C1 segment of cervical spinal cord (tissue), 14 donors: ENCODE measurements at places on chromosomes 1 and 21.

DNA sequence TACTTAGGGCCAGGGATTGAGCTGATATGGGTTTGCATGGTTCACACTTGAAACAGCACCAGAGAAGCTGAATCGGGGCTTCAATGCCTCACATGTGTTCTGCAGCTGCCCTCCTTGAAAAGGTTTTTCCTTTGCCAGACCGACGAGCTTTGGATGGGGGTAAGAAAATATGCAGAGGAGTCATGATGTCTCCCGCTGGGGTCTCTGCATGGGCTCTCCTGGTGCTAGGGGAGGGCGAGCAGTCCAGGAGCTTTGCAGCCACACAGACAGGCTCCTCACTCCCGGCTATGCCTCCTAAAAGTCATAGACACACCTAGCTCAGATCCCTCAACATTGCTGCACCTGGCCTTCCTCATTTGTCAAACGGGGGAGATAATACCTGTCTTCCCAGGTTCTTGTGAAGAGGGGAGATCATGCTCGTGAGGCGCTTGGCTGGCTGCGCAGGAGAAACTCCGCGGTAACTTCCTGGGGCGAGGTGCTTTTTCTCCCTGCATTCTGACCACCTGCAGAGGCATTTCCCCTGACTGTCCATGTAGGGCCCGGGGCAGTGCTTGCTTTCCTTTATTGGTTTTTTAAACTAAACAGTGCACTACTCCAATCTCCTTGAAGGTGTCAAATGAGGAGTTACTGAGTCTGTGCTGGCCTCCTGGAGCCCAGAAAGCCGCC lies 112.4 kb downstream of the PLXNA2 start:
- DNase-seq, result no peak

DNA sequence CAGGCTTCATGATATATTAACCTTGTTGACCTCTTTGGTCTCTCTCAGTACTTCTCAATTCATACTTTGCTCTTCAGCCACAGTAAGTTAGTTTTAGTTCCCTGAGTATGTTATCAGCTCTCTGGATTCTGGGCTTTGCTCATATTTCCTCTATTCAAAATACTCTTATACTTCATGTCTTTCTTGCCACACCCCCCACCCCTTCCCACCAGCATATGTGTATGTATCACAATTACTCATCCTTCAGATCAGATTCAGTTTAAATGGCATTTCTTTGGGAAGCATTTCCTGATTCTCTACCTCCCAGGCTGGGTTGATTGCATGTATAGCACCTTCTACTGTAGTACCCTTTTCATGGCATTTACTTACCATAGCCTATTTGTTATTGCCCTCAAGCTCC lies 28.3 kb downstream of the SLC30A7 start:
- no peak for DNase-seq

GRCh38 chr1:182121787-182122186 lies 60.3 kb upstream of the ZNF648 start:
- no peak for DNase-seq

DNA sequence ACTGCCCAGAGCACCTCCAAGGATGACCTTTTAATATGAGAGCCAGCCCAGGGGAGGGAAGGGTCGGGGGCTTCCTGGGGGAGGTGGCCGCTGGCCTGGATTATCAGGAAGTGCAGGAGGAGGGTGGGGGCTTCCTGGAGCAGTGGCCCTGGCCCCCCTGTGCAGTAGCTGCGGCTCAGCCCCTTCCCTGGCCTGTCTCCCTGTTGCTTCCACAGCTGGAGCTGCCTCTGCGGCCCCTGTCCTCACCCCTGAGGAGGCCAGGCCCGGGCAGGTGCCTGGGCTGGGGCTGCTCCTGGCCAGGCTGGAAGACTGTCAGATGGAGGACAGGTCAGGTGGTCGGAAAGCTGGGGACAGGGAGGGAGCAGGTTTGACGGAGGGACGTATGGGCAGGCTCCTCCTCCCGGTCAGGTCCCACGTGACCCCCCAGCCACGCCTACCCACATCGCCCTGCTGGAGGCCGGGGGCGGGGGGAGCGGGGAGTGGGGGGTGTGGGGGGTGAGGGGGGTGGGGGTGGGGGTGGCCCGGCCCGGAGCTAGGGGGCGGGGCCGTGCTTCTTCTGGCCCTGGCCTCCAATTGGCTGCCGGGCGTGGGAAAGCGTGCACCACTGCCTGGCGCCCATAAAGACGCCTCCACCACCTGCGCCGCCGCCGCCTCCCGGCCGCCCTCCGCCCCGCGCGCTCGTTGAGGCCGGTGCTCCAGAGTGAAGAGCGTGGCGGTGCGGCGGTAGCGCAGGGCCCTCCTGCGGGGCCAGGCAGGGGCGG lies 10.2 kb upstream of the TNFRSF14 start:
- DNase-seq, result peak; percentile 79

DNA sequence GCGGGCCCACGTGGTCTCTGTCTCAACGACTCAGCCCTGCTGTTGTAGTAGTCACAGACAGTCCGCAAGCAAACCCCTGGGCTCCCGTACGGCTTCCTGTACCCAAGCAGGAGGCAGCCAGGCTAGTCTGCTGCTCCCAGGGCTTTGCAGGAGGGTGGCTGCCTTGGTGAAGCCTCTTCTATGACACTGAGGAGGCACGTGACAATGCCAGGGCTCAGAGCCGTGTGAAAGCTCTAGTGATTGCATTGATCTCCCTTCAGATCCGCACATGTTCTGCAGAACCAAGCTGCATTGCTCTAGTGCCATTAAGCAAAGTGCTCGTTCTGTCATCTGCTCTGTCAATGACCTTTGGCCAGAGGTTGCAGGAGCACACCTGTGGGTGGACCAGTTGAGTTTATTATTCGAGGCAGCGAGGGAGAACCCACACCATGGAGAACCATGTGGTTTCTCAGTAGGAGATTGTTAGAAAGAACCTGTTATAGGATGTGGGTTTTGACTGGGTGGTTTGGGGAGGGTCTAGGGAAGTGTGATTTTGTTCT lies 18.0 kb downstream of the UMODL1 start:
- DNase-seq, result no peak

GRCh38 chr1:115810609-115811008 lies 30.3 kb downstream of the NHLH2 start:
- DNase-seq, result no peak
